Activated CD8-positive, alpha-beta memory T cell treated with anti-CD3 and anti-CD28 coated beads for 4 hours (primary cell): ENCODE measurements at places on chromosomes 6 and 20.

GRCh38 chr6:40460380-40460779, 126.8 kb downstream of the LRFN2 start:
- no peak for DNase-seq

GRCh38 chr6:41935685-41936072, 5.9 kb downstream of the CCND3 start:
- no peak for DNase-seq

DNA sequence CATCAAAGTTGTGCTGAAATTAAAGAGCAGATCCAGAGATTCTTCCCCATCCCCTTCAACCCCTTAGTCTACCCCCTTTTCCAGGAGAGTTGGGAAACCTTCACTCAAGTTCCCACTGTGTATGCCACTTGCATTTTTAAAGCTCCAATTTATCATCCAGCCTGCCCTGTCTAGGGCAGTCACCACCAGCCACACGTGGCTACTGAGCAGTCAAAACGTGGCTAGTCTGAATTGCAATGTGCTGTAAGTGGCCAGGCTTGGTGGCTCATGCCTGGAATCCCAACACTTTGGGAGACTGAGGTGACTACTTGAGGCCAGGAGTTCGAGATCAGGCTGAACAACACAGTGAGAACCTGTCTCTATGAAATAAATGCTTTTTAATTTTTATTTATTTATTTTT, 34.9 kb downstream of the ERGIC3 start:
- DNase-seq: no peak

DNA sequence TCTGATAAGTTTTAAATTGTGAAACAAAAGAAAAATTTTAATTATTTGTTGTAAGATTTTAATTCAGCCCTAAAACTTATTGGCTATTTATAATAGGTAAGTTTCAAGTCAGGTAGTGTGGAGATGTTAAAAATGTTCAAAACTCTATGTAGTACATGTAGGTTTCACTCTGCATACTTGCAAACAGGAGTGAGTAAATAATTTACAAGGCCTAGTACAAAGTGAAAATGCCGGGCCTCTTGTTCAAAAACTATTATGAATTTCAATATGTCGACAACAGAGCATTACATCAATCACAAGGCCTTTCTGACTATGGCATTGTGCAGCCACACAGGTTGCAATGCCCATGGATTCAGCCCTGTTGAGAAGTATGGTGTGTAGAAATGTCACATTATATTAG, 80.9 kb upstream of the GRIK2 start:
- no peak for DNase-seq

- no peak for DNase-seq
Observed at GRCh38 chr6:127247114-127248096, 19.3 kb upstream of the RNF146 start.

- no peak for DNase-seq
Observed at GRCh38 chr6:47179286-47179685, 130.4 kb downstream of the TNFRSF21 start.

GRCh38 chr6:48990739-48991138, 472.3 kb downstream of the MMUT start:
- no peak for DNase-seq
